ENCODE measurements at places on chromosomes 1 and 21.
A peak's percentile ranks its signal among the peaks of the same experiment; 100 is the strongest.

- no peak for DNase-seq
Observed at GRCh38 chr21:38834725-38835124, 29.0 kb downstream of the ETS2 start.

DNA sequence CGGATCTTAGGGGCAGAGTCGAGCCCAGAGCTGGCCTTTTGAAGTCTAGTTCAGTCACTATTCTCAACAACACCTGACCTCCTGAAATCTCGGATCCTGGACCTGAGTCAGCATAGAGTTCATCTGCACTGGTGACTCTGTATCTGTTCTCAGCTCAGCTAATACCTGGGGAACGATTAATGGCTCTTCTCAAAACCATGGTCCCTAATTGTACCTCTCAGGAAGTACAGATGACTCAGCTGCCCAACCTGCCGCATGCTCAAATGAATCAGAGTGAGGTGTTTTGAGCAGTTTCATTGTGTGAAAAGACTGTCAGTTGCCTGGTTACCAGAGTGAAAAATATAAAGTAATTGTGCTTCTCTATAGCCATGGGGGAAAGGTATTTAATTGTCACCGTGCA, 89.2 kb downstream of the SLC35F3 start:
- DNase-seq, result no peak

- DNase-seq, result peak; percentile 51
Observed at GRCh38 chr1:224707843-224708725, 92.0 kb downstream of the CNIH3 start.

DNA sequence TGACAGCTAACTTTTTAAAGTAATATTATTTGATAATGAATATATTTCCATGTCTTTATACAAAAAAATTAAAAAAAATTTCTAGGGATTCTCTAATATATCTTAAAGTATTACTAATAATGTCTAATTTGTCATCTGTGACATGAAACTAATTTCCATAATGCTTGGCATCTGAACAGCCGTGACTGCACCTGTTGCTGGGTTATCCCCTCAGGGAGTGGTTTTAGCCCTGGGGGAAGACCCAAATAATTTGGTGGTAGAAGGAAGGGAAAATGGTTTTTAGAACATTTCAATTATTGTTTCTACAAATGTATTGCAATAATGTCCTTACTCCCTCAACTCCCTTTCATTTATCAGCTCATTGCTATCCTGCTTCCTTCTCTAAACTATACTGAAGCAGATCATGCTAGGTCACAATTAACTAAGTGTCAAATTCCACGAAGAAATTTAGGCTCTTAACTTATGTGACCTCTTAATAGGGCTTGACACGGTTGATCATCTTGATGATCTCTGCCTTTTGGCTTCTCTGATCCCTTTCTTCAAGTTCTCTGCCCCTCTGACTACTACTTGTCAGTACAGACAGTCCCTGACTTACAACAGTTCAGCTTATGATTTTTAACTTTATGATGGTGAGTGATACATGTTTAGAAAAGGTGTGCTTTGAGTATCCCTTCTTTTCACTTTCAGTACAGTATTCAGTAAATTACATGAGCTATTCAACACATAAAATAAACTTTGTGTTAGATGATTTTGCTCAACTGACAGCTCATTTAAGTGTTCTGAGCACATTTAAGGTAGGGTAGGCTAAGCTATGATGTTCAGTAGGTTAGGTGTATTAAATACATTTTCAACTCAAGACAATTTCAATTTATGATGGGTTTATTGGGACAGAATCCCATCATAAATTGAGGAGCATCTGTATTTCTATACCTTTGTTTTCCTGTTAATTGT, 26.4 kb upstream of the DPH5 start:
- no peak for DNase-seq

- no peak for DNase-seq
Observed at GRCh38 chr1:51296383-51297357, 33.7 kb downstream of the TTC39A start.

- no peak for DNase-seq
Observed at GRCh38 chr1:56202796-56203492, 376.4 kb downstream of the PLPP3 start.

DNA sequence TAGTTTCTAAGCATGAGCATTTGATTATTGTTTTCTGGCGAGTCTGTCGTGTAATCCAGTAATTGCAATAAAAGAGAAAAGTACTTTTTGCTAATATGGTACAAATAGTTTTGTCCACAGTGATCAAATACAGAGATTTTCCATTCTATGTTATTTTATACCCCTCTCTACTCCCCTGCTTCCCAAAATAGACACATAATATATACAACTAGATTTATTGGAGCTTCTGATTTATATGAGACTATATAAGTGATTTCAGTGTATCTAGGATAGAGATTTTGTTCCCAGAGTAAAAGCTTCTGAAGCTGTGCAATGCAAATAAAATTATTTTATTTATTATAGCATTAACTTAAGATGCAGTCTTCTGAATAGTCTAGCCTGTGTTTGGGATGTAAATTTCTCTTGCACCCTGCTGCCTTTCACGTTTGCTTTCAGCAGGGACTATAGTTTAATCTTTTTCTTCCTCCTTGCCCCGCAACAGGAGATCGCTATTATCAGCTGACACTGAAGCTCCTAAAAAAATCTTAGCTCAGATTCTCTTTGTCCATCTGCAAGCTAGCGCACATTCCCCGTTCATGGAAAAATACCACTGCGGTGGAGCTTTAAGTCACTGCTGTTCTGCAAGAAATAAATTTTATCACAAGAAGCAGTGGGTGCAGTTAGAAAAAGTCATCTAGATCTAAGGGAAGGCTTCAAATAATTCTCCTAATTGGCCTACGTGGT, 273.3 kb downstream of the DISC1 start:
- DNase-seq, result no peak

DNA sequence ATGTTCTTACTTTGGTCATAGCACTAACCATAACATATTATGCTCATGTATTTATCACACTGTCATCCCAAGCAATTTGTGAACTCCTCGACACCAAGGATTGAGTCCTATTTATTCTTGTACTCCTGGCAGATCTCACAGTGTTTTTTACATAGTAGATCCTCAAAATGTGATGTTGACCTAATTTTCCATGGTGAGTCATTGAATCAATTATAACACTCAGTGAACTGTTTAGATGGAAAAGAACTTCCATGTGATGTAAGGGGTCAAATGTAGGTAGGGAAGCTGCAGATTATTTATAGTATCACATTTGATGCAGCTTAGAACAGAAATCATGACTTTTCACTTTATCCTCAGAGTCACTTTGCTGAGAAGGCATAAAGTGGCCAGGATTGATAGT, 281.9 kb upstream of the ADAMTS5 start:
- DNase-seq, result no peak

DNA sequence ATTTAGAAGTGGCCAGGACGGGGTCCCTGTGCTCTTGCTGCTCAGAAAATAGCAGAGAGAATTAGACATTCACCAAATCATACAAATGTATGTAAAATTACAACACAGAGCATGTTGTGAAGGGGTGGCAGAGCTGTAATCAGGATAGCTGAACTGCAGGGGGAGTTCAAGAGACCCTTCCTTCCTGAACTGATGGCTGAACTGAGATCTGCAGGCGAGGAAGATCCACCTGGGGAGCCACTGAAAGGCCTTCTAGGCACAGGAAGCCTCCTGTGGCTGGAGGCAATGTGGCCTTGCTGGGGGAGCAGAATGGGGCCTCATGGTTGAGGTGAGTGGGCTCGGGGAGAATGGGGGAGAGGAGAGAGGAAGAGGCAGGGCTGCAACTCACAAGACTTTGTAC, 216.5 kb downstream of the PRDM2 start:
- no peak for DNase-seq

- DNase-seq, result no peak
Observed at GRCh38 chr1:6205849-6206519, at the start of gene RNF207. Gene RNF207, plus strand, starts transcription at chr1:6206119. Its CDS starts 417 bp downstream, at chr1:6206536.

DNA sequence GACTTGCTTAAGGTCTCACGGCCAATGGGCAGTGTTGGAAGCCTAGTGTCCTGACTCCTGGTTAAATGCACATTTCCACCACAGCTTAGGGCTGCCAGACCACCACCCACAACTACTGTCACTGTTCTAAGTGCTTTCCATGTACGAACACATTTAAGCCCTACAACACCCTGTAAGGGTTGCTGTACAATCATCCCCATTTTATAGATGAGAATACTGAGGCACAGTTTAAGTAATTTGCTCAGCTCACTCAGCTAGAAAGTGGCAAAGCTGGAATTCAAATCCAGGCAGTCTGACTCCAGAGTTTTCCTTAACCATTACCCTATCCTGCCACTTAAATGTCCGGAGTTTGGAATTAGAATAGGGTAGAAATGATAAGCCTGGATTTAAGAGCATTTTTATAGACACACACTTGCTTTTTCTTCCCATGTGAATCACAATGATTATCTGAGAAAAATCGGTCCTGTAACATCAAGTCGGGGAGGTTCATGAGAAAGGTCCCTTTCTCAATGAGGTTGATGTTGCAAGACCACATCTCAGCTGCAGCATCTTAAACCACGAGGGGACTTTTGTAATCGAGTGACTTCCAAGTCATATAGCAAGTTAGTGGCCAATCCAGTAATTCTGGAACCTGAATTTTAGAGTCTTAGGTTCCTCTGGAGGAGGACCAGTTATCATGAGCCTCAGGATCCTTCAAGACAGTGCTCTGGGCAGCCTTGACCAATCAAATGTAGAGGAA, 8.6 kb downstream of the E2F2 start:
- DNase-seq, result no peak

GRCh38 chr1:154725865-154726264, 117.9 kb upstream of the ADAR start:
- DNase-seq, result no peak
